Hepatic stellate cell (primary cell): ENCODE measurements at places on chromosomes 7 and 10.

DNA sequence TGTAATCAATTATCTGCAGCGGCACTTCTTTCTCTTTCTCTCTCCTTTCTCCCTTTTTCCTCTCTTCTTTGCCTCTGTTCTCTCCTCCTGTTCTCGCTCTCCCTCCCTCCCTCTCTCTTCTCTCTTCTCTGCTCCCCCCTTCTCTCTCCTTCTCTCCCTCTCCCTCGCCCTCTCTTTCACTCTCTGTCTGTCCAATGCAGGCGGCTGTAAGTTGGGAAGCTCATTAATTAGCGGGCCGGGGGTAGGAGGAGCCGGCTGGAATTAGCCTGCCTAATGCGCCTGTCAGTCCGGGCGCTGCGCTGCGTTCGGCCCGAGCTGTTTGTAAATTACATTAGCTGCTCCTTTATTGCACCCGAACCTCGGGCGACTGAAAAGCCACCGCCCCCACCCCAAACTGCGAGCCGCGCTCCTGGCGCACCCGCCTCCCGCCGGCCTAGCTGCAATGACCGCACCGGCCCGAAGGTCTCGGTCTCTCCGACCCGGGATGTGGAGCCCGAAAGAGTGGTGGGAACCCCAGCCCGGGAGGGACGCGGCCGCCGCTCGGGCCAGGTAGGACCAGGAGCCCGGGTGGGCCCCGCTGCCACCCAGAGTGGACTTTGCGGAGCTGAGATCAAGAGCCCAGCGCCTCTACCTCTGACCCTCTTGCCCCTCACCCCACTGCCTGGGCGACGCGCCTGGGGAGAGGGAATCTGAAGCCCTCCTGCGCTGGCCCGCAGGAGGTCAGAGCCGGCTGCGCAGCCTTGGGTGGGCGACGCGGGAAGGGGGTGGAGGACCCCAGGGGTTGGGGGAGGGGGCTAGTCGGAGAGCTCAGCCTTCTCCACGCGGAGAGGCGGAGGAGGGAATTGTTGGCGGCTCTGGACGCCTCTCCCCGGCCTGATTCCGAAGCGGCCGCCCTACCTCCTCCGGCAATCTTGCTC is at the start of gene LBX1:
TSS of gene LBX1 (minus strand) at position 198 of the 917 bp plus-strand sequence. CDS start 648 bp downstream, outside the sequence.
- DNase-seq = no peak

- DNase-seq = no peak
Measured at GRCh38 chr10:75375838-75376237, 25.7 kb downstream of the ZNF503 start.

DNA sequence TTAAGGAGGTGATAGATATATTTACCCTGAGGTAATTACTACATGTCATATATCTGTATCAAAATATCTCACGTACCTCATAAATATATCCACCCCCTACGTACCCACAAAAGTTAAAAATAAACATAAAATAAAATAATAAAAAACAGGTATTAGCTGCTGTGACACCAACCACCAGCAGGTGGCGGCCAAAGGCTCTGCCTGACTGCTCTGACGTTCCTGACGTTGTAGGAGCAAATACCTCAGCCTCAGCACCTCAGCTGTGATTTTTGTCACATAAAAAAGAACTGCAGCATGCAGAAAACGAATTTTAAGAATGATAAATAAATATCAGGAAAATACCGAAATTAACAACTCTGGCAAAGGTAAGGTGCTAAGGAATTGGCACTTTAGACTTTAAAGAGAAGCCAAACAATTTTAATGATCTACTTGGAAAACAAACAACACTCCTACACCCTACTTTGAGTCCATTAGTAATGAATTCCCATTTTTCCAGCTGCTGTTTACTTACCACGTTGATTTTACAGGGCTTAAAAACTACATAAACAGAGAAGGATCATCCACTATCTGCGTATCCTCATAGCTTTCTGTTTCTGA is 125.4 kb upstream of the TARP start:
- DNase-seq = peak; percentile 35

DNA sequence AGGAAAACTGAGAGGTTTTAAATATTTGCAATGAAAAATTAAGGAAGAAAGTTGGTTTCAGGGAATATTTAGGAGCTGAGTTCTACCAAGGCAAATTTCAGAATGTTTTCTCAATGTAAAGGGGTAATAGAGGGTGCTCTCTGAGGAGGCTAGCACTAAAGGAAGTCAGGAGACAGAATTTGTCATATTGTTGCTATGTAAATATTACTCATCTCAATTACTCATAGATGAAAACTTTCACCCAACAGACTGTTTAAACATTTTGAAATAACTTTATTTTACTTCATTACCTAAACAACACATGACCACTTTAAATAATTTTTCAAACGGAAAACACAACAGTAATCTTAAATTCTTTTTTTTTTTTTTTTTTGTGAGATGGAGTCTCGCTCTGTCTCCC is 274.8 kb upstream of the NRG3 start:
- DNase-seq = peak; percentile 48

DNA sequence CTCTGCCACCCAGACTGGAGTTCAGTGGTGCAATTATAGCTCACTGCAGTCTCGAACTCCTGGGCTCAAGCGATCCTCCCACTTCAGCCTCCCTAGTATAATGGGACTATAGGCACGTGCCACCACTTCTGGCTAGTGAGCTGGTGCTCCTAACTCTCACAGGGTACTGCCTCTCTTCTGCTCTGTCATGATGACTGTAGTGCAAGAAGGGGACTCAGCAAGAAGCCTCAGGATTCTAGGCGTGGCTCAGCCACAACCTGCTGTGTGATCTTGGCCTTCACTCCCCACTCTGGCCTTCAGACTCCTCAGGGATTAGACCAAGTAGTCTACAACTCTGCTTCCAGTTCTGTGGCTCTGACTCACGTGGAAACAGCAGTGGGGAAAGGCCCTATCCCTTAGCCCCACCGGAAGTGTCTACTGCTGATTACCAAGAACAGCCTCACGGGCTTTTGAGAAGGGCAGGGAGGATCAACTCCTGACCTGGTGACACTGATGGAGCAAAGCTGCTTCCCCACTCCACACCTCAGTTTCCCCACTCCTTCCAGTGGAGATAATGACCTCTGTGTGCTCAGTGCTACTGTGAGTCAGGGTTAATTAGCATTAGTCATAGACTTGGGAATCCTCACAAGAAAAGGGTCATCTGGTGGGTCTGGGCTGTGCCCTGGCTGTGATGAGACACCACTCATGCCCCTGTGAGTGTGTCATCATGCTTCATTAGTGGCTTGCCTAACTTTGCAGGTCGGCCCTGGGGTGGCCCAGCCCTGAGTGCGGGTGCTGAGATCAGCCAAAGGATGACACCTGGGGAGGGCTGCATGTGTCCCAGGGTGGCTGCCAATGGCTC is 41.1 kb downstream of the ZC3HC1 start:
- DNase-seq = peak; percentile 77

DNA sequence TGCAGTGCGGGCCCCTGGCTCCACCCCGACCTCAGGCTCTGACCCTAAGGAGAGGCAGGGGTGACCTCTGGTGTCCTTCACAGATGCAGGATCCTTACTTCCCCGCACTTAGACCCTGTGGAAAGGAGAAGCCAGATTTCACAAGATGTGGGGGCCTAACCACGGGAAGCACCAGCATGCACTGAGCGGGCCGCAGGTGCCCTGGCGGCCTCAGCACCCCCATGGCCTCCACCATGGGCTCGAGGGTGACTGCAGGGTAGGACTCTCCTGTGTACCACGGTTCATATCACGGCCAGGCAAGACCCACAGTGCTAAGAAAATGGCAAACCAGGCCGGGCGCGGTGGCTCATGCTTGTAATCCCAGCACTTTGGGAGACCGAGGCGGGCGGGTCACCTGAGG is 410.0 kb upstream of the FOXK1 start:
- no peak for DNase-seq

- peak; percentile 11 for DNase-seq
Measured at GRCh38 chr10:9302140-9302746, 1247.8 kb downstream of the GATA3 start.

DNA sequence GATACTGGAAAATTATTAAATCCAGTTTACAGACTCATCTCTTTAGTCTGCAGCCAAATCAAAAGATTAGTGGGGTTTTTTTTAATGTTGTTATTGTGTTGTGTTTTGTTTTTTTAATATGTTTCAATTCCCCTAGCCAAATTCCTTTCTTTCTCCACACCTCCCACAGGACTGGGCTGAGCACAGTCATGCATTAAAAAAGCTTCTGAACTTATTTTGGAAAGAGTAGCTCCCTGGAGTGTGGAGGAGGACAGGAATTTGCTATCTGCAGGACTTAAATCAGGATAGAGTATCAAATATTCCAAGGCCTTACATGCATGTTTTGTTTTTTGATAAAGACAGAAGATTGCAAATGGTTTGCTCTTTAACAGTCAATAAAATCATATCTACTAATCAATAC is 90.7 kb downstream of the GNAI1 start:
- DNase-seq = no peak

DNA sequence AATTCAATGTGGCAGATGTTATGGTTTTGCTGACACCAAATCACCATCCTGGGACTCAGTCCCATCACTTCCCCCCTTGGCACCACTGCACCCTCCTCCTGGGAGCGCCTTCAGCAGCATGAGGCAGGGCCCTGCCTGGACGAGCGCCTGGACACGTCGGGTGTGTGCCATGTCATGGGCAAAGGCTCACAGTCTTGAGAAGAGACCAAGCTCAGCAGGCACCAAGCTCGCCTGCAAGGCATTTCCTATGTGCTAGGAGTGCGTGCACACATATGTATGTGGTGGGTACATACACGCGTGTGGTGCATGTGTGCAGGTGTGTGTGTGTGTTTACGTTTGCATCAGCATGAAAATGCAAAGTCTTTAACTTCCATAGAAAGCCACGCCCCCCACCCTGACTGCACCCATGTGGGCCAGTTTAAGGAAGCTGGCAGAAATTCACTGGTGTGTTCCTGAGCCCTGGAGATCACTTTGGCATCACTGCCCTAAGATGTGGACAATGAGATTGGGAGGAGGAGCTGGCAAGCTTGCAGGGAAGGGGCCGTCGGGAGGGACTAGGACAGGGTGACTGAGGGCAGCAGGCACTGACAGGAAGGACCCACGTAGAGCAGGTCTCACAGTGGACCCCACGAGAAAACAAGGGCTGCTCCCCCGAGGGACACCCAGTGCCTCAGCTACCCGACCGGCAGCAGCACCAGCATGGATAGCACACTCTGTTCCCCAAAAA is 169.9 kb upstream of the PPP2R2D start:
- no peak for DNase-seq

GRCh38 chr10:129491123-129491734 is 24.2 kb downstream of the MGMT start:
- no peak for DNase-seq

- DNase-seq = no peak
Measured at GRCh38 chr10:105358911-105359310, 717.8 kb downstream of the SORCS3 start.

DNA sequence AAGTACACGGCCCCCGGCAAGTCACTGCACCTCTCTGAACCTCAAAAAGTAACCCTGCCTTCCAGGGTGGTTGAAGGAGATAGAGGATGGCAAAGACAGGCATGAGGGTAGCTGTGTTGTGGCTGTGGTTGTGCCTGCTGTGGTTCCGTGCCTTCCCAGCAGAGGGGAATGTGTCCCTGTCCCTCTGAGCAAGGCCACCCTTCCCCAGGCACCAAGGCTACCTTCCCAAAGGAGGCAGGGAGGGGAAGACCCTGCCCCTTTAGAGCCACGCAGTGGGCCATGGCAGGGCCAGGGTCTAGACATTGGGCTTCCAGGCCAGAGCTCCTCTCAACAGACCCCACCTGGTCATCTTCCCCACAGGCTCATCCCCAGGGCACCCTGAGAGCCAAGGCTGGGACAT is 18.8 kb downstream of the CRHR2 start:
- DNase-seq = no peak

DNA sequence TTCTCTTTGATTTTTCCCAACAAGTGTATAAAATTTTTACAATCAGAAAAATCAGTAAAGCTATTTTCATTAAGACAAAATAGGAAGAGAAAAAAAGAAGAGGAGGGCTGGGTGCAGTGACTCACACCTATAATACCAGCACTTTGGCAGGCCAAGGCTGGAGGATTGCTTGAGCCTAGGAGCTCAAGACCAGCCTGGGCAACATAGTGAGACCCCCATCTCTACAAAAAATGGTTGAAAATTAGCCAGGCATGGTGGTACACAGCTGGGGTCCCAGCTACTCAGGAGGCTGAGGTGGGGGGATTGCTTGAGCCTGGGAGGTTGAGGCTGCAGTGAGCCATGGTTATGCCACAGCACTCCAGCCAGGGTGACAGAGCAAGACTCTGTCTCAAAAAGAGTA is 172.3 kb downstream of the AKR1D1 start:
- DNase-seq = no peak

DNA sequence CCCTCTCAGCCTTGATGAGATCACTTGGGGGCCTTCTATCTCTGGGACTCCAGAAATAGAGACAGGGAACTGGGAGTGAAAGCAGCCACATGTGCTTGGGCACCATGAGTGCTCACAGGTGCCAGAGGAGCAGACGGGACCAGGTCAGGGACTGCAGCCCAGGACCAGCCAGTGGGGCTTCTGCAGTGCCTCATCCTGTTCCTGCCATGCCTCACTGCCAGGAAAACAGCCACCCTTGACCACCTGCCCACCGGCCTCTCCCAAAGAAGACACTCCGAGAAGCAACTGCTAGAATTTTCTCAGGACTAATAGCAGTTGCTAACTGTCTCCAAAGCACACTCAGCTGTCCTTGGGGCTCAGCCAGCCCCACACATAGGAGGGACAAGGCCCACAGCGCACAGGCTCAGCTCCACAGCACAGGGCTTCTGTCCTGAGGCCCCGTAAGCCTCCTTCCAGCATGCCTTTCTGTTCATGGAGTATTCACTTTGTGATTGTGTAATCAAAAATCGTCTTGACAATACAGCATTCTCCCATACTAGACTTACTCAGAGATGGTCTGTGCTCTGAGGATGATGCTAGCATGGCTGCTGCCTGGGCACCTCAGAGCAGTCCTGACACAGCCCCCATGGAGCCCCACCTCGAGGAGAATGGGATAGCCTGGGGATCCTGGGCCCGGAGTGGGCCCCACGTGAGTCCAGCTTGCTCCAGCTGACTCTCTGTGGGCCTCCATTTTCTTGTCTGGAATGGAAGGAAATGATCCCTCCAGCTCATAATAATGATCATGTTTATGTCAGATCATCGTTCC is 115.7 kb upstream of the RET start:
- no peak for DNase-seq
